ENCODE measurements at places on chromosomes 6 and 20. TPM values are rescaled to one million over a fixed set of nuclear protein-coding genes. Genes with fewer than 3 reads are reported as not detected.

GRCh38 chr6:114240796-114241195 lies 102.0 kb downstream of the HS3ST5 start:
- H3K4me3 ChIP-seq: no peak overlapping the region
- H3K27ac ChIP-seq: no peak overlapping the region
- DNase-seq: no peak
- H3K36me3 ChIP-seq: no peaks in the 10 kb centered on the region

- H3K27me3 ChIP-seq: no peaks in the 10 kb centered on the region
- H3K27ac ChIP-seq: no peak overlapping the region
- no peaks in the 10 kb centered on the region for H3K4me1 ChIP-seq
- no peak for DNase-seq
- no peak overlapping the region for H3K4me3 ChIP-seq
- no peaks in the 10 kb centered on the region for H3K36me3 ChIP-seq
Measured at GRCh38 chr20:43681468-43681942, 14.6 kb downstream of the MYBL2 start.

- no peaks in the 10 kb centered on the region for H3K36me3 ChIP-seq
- no peak overlapping the region for H3K27ac ChIP-seq
- H3K4me1 ChIP-seq: no peaks in the 10 kb centered on the region
Measured at GRCh38 chr20:57782631-57783041, 72.8 kb upstream of the PMEPA1 start.

DNA sequence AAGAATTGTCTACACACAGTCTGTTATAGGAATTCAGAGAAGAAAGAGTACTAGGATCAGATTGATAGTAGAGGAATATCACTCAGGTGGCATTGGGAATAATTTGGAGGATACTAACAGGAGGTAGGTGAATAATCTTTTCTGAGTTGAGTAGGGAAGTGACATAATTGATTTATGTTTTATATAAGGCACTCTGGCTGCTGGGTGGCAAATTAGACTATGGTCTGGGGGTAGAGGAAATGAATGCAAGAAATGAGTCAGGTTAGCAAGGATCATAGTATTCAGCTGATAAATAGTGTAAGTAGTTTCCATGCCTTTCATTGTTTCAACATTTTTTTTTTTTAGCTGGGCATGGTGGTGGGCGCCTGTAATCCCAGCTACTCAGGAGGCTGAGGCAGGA lies 113.3 kb downstream of the CDKAL1 start:
- no peaks in the 10 kb centered on the region for H3K36me3 ChIP-seq
- no peak for DNase-seq
- no peak overlapping the region for H3K4me3 ChIP-seq
- H3K27ac ChIP-seq: no peak overlapping the region
- H3K27me3 ChIP-seq: no peaks in the 10 kb centered on the region

DNA sequence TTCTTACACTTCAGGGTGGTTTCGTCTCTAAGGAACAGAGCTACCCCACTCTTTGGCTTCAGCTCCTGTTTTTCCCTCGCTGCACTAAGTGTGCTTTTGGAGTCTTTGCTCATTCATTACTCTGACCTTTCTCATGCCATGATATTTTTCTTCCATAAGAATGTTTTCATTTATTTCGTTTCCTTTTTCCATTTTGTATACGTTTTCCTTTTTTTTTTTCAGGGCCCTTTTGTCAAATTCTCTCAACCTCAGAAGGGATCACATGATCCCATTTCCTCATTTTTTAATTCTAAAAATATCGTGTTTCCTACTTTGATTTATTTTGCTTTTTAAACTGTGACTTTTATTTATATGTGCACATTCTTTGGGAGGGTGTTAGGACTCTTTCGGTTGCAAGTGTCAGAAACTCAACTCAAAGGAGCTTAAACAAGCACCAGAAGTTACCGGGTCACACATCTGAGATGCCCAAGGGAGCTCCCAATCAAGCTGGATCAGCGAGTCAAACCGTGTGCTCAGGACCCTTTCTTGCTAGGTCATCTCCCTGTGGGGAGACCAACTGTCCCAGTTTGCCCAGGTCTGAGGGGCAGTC lies 40.6 kb downstream of the GCNT2 start:
- no peak overlapping the region for H3K27ac ChIP-seq

DNA sequence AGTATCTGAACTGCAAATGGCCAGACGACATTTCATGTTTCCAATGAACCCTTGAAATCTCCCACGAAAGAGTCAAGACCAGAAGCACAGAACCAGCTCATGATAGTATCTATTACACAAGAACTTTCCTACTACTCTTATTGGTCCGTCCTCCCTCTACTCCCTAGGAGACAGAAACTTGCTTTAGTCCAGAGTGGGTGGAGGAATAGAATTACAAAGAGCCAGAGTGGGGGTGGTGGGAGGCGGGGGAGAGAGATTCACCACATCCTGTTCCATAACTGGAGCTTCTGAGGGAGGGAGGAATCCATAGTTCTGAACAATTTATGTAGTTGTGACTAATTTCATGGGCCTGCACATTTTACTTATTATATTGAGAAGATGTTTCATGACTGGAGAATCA lies 18.5 kb upstream of the WFDC10A start:
- no peak overlapping the region for H3K27ac ChIP-seq
- no peaks in the 10 kb centered on the region for H3K36me3 ChIP-seq
- H3K27me3 ChIP-seq: peaks cover 2% of the 10 kb centered on the region
- no peak overlapping the region for H3K4me3 ChIP-seq

DNA sequence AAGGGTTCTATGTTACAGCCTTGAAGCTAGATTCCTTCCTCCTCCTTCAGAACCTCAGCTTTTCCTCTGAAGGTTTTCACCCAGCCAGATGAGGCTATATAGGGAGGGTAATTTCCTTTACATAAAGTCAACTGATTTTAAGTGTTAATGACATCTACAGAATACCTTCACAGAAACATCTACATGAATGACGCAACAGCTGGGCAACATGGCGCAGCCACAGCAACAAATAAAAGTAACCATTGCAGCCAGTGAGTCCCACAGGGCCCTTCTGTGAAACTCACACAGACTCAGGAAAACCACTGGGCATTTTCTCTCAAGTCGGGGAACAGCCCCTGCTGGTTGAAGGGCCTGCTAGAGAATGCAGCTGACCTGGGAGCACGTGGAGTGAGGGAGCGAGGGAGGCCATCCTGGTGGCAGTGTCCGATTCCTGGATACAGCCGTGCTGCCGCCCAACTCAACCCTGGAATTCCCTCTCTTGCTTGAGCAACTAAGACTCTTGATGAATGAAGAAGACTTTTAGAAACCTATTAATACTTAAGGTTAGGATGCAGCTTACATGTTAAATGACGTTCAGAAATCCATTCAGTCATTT lies 176.4 kb downstream of the PACRG start:
- H3K4me3 ChIP-seq: no peak overlapping the region
- H3K36me3 ChIP-seq: no peaks in the 10 kb centered on the region
- no peak overlapping the region for H3K27ac ChIP-seq
- peaks cover 1% of the 10 kb centered on the region for H3K27me3 ChIP-seq
- no peaks in the 10 kb centered on the region for H3K4me1 ChIP-seq

DNA sequence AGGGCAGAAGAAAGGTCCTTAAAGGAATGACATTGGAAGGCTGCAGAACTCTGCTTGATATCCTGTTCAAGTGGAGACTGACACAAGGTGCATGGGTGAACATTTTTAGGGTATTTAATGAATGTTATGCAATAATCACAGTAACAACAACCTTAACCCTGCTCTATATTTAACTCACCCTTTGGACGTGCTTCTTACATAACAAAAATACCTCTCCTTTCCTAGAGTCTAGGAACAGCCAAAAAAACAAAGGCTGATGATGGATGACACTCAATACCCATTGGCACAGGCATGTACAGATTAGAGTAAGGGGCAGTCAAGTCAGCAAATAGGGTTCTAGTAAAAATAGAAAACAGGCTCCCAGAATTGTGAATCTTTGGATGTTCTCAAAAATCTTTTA lies 30.6 kb downstream of the ROS1 start:
- no peak for DNase-seq
- H3K4me3 ChIP-seq: no peak overlapping the region
- no peak overlapping the region for H3K27ac ChIP-seq
- H3K4me1 ChIP-seq: peaks cover 11% of the 10 kb centered on the region
- H3K36me3 ChIP-seq: no peaks in the 10 kb centered on the region

GRCh38 chr6:140601021-140601808 lies 1226.8 kb upstream of the CITED2 start:
- H3K4me3 ChIP-seq: no peak overlapping the region
- H3K4me1 ChIP-seq: peaks cover 2% of the 10 kb centered on the region
- no peaks in the 10 kb centered on the region for H3K27me3 ChIP-seq
- H3K27ac ChIP-seq: no peak overlapping the region
- no peak for DNase-seq

GRCh38 chr20:33602826-33603590 lies 59.1 kb upstream of the C20orf144 start:
- no peak overlapping the region for H3K27ac ChIP-seq
- DNase-seq: no peak
- no peaks in the 10 kb centered on the region for H3K4me1 ChIP-seq
- H3K27me3 ChIP-seq: no peaks in the 10 kb centered on the region
- no peaks in the 10 kb centered on the region for H3K36me3 ChIP-seq

DNA sequence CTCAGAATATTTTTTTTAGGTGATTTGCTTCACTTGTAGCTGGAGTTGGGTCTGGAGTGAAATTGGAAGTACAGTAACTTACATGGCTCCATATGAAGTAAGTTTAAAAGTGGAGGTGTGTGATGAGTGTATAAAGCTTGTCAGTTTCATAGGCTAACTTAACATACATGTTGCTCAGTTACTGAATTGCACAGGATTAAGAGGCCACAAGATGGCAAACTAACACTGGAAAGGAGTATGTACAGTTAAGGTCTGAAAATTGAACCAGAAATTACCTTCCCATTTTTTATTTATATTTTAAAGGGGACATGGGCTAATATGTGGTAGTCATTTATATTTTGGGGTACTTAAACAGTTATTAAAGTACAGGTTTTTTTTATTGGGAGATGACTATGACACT lies 45.3 kb upstream of the SMIM8 start:
- DNase-seq: no peak
- H3K4me1 ChIP-seq: no peaks in the 10 kb centered on the region
- H3K36me3 ChIP-seq: no peaks in the 10 kb centered on the region

DNA sequence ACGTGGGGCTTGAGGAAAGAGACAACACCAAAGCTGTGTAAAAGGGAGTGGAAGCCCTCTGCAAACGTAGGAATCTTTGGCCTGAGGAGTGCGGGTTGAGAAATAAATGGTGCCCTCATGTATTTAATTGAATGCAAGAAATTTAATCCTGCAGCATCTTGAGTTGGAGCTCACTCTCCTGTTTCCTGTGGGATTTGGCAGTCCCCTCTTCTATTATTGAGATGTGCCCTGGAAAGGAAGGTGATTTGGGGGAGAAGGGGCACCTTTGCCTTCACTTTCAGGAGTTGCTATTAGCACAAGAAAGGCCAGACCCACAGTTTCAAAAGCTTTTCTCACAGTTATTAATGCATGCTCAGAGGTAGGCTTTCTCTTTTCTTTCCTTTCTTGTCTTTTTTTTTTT lies 201.4 kb upstream of the HDDC2 start:
- H3K4me3 ChIP-seq: no peak overlapping the region
- no peaks in the 10 kb centered on the region for H3K27me3 ChIP-seq
- no peaks in the 10 kb centered on the region for H3K36me3 ChIP-seq
- H3K27ac ChIP-seq: no peak overlapping the region

GRCh38 chr6:109465772-109466171 lies 10.2 kb upstream of the MICAL1 start:
- no peaks in the 10 kb centered on the region for H3K36me3 ChIP-seq
- H3K27me3 ChIP-seq: no peaks in the 10 kb centered on the region
- H3K4me3 ChIP-seq: no peak overlapping the region
- H3K4me1 ChIP-seq: no peaks in the 10 kb centered on the region
- H3K27ac ChIP-seq: no peak overlapping the region
- no peak for DNase-seq

GRCh38 chr20:37194621-37195417 lies 15.5 kb upstream of the MROH8 start:
- H3K27ac ChIP-seq: no peak overlapping the region
- H3K27me3 ChIP-seq: no peaks in the 10 kb centered on the region
- no peaks in the 10 kb centered on the region for H3K4me1 ChIP-seq
- H3K36me3 ChIP-seq: peaks cover 7% of the 10 kb centered on the region

GRCh38 chr6:131398176-131398575 lies 174.8 kb upstream of the ARG1 start:
- H3K27me3 ChIP-seq: no peaks in the 10 kb centered on the region
- no peaks in the 10 kb centered on the region for H3K4me1 ChIP-seq
- DNase-seq: no peak
- H3K36me3 ChIP-seq: no peaks in the 10 kb centered on the region

DNA sequence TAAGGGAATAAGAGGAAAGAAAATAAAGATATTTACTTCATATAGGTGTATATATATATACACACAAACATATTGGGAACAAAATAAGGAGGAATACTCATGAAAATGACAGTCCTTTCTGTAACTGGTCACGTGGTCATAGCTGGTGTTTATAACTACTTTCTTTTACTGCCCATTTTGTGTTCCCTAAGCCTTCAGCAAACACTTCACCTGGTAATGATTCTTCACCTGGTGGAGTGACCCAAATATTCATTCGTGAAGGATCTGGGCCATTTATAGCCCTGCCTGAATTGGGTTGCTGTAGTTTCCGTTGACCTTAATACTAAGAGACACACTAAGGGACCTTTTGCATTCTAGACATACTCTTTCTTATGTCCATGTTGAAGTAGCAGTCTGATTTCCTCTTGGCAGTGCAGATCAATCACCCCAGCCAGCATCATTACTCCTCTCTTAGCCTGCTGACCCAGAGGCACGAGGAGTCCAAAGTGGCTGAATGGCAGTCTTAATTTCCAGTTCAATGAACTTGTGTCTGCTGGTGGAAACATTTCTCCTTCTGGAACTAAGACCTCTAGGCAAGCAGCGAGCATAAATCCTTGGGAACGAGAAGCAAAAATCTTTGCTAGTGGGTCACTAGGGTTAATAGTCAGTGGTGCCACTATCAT lies 39.9 kb upstream of the IYD start:
- no peak for DNase-seq
- no peaks in the 10 kb centered on the region for H3K36me3 ChIP-seq
- no peak overlapping the region for H3K4me3 ChIP-seq
- no peaks in the 10 kb centered on the region for H3K27me3 ChIP-seq
- no peaks in the 10 kb centered on the region for H3K4me1 ChIP-seq

Gene ERVFRD-1
- not detected for total RNA-seq

Gene PLCB1
- total RNA-seq: 35.0 TPM

Gene ADAM33
- total RNA-seq: 96.8 TPM

Gene SIRPD
- 0.30 TPM for total RNA-seq

Gene UCKL1
- total RNA-seq: 27.2 TPM

Gene SMLR1
- total RNA-seq: not detected

Gene TTLL9
- 0.81 TPM for total RNA-seq

All from aorta (tissue), 5 donors.